Activated naive CD8-positive, alpha-beta T cell treated with anti-CD3 and anti-CD28 coated beads for 36 hours (primary cell): ENCODE measurements at places on chromosomes 3 and 15.

GRCh38 chr3:136642711-136643110 lies 109.5 kb downstream of the STAG1 start:
- DNase-seq: no peak

DNA sequence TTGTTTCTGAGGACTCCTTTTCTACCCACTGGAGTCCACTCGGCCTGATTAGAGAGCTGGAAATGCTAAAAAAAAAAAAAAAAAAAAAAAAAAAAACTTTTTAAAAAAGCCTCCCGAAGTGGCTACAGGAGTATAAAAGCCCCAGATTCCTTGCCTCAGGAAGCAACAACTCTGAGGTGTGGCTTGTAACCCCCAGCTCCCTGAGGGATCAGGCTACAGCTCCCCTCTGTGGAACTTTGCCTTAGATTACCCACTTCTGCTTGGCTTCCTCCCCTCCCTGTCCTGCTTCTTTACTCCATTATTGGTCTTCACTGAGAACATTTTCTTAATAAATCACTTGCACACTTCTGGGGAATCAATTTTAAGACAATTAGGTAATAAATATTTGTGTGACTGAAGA lies 49.7 kb upstream of the GADL1 start:
- no peak for DNase-seq

DNA sequence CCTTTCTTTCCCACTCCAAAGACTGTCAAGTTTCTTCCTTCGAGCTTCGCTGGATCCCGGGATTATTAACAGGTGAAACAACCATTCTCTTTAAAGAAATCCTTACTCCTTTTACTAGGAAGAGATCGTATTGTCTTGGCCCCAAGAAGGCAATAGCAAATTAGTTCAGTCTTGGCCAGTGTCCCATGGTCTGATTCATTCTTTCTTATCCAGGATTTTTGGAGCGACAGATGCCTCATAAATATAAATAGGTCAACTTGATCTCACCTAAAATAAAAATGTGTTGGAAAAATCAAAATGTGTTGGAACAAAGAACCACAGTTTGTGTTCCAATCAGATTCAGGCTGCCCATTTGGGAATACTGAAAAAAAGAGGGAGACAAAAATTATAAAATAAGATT lies 140.1 kb upstream of the TMEM108 start:
- no peak for DNase-seq

- no peak for DNase-seq
Measured at GRCh38 chr15:65595960-65596359, 15.0 kb downstream of the INTS14 start.

DNA sequence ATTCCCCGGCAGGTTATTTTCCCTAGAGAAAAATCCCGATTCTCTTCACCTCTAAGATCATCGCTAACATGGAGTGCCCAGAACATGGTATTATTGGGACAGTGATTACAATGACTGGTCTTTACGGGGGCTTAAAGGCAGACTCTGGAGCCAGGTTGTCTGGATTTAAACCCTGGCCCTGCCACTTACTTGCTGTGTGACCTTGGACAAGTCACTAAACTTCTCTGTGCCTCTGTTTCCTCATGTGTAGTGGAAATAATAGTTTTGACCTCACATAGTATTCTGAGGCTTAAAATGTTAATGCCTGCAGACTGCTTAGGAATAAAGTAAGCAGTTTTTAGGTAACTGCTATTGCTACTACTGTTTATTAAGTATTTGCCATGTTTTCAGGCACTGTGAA lies 4.4 kb downstream of the PLA2G4D start:
- DNase-seq: no peak

DNA sequence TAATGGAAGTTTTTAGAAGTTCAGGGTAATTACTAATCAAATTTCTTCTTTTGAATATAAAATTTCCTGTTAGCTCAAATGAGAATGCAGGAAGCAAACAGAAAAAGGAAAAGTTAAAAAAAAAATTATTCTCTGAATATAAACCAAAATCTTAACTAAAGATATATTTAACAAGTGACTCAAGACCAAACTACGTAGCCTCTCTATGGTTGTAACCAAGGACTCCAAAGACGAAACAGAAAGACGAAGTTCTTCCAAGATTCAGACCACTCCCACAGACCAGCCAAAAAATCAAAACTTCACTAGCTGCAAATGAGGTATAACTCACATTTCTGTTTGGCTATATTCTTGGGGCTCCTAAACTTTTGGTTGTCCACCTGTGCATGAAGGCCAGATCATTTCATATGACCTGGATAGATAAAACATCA lies 846.5 kb upstream of the ALCAM start:
- no peak for DNase-seq

DNA sequence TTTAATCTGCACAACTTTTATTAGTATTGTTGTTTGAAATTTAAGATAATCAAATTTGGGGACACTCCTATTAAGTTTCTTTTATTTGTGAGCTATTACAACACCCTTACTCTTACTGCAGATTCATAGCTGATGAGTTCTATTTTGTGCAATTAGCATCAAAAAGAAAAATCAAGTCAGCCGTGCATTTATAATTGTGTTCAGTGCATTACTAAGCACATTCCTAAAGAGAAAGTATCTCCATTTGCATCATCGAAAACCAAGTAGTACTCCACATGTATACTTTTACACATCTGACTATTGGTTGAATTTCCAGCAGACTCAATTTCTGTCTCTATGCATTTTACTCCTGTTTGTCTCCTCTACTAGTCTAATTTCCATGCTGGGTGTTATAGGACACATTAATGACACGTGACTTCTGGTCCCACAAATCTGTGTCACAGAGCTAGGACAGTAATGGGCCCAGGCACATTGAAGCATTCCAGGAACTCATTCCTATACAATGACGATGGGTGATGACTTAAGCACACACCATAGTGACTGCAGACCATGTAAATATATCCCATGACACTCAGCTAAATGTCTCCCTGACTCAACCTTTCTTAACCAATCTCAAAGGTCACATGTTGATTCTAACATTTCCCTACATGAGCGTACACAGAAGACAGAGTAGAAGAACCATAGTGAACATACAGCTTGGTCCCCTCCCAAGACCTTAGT lies 477.5 kb downstream of the LPP start:
- DNase-seq: no peak

DNA sequence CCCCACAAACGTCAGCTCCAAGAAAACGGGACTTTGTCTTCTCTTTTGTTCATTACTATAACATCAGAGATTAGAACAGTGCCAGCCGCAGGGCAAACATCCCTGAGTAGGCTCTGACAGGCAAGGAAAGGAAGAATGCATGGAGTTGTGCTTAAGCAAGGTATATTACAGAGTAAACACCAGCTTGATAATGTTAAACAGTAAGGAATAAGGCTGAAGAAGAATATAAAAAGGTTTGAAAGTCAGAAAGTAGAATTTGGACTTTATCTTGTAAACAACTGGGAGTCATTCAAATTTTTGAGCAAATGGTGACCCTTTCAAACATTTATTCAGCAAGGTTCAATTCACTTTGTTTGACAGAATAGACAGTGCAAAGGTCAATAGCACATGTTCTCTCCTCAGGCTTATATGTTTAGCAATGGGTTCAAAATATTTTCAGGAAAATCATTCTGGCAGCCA lies 11.0 kb downstream of the GABPB1 start:
- no peak for DNase-seq

GRCh38 chr3:30623351-30623750 lies 16.9 kb downstream of the TGFBR2 start:
- no peak for DNase-seq

DNA sequence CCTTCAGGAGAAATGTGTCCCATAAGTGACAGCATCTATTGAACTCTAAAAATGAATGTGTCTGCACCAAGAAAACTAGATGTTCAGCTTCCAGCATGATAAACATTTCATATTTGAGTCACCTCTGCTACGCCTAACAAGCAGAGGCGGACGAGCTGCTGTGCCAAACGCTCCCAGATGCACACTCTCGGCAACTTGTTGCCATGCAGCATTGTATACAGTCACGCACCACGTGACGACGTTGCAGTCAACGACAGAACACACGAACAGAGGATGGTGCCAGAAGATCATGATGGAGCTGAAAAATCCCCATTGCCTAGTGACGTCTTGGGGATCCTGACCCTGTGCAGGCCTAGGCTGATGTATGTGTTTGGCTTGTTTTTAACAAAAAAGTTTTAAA lies 137.5 kb downstream of the XXYLT1 start:
- DNase-seq: no peak

DNA sequence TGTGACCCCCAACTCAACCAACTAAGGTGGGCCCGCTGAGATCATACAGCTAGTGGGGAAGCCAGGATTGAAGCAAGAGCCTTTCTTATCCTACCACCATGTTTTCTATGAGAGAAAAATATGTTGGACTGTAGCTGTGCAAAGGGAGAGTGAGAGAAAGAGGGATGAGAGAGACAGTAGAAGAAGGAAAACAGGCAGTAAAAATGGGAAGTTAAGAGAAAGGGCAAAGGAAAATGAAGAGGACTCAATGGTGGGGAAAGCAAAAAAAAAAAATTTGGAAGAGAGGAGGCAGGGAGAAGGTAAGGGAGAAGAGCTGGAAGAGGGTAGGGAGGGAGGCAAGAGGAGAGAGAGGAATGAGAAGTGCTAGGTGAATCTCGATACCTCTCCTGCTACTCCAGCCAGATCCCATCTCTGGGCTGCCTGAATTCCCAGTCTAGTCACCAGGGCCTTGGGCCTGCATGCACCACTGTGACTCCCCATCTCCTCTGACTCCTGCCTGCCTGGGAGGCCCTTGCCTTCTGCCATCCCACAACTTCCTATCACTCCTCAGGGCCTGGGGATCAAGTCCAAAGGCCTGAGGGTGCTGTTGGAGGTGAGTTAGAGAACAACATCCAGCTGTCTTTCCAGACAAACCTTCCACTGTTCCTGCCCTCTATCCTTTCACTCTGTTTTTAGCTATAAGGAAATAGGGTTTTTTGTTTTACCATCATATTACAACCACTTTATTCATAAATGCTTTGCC lies 15.7 kb downstream of the FAM81A start:
- DNase-seq: no peak

GRCh38 chr3:64972793-64973192 lies 285.0 kb upstream of the ADAMTS9 start:
- no peak for DNase-seq

GRCh38 chr3:131717493-131717892 lies 214.7 kb upstream of the MRPL3 start:
- DNase-seq: no peak

DNA sequence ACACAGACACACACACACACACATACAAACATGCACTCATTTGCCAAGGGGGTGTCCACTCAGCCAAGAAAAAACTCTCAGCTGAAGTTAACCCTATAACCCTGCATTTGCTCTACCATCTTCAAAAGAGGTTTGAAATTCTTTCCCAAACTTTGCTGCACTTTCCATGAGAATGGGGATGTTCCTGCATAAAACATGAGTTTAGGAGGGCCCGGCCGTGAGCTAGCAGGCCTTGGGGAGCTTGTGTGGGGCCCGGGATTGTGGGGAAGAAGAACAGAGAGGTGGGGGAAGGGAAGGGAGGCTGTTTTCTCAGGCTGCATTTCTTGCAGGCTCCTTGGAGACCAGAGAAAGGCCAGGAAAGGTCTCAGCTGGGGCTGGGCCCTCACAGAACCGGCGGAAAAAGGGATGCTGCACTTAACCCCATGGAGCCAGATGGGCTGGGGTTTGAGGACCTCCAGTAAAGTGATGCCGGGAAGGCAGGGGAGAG lies 40.8 kb downstream of the SEMA5B start:
- no peak for DNase-seq

GRCh38 chr3:156142702-156143101 lies 22.3 kb downstream of the KCNAB1 start:
- no peak for DNase-seq

GRCh38 chr15:61184431-61184830 lies 44.7 kb downstream of the RORA start:
- DNase-seq: no peak

DNA sequence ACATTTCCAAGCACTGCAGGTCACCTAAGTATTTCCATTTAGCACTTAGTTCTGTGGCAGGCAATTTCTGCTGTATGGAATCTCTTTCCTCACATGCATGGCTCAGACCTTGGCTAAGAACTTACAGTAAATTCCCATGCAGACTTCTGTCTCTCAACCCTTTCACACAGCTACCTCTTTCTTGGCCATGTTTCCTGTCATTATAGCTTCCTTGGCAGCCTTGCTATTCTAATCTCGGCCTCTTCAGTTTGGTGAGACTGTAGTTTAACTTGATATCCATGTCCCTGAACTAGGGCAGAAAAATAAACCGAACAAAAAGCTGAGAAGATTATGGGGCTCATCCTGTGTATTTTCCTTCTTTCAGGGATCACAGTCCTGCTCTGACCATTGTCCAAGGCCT lies 96.0 kb downstream of the SPATA16 start:
- no peak for DNase-seq

DNA sequence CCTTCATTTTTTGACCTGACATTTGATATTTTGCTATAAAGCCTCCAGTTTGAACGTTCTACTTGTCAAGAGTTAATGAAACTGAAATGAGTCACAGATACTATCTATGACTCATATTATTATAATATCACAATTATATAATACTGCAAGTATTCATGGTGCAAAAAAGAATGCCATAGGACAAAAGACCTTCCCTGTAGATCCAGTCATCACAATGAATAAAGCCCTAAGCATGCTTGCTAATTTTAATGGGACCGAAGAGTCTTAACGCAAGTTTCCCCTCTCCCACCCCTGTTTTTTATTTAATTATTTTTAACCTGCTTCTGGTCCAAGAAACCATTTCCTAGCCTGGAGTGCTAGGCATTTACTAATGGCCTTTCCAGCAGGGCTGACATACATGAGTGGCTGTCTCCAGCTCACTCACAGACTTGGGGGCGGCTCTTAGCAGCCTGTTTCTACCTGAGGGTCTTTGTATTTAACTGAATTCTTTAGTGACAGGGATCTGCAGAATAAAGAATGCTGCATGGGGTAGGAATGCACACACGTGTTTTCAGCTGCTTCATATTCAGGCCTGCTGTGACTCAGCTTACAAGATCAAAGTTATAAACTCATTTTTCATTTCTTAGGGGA lies 61.2 kb downstream of the THBS1 start:
- no peak for DNase-seq

DNA sequence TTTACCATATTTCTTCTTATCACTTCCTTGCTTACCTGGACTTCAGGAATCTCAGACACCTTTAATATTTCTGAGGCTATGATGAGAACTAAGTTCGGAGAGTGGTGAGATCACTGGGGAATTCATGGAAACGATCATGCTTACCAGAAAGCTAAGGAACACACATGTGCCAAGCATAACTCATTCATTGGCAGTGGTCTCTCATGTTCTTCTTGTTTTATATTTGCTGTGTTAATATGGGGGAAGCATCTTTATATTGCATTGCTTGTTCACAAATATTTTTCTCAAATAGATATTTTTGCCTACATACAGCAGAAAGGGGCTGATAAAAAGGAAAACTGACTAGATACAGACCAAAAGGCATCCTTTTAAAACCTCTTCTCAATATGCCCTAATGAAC lies 55.8 kb downstream of the COL6A6 start:
- no peak for DNase-seq

- no peak for DNase-seq
Measured at GRCh38 chr3:73056014-73056844, 5.2 kb upstream of the EBLN2 start.

DNA sequence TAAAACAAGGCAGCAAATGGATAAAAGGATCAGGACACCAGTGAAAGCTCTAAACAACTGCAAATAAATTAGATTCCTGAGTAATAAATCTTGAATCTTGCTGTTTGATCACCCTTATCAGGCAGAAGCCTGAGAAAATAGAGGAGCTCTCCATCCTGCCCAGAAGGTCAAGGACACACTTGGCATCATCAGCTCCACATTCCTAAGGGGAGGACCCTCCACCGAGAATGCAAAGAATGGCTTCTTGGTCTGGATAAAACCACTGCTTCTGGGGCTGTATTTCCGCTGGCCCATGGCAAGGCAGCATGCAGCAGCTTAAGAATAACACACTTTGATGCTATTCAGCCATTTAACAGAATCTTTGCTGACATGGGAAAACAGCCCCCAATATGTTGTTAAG lies 108.9 kb upstream of the TSC22D2 start:
- DNase-seq: no peak
